CD4-positive, alpha-beta T cell (primary cell): ENCODE measurements at places on chromosomes 4 and X. TPM values are rescaled to one million over a fixed set of nuclear protein-coding genes. Genes with fewer than 3 reads are reported as not detected.

Gene DDX53
- total RNA-seq, result not detected

Gene GSX2
- not detected for total RNA-seq

DNA sequence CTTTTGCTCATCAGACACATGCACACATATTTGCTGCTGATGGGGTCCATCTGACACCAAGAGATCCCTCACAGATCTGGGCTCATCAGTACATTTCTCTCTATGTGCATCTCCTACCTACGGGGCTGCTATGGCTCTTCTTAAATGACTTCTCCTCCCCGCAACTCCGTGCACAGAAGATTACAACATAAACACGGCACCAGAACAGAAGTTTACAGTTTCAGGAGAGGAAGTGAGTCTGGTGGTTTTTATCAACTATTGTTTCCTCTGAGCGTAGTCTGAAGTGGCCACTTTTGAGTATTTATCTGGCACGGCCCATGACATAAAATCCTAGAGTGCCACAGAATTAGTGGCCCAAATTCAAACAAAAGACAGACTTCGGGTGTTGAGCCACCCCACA lies 263.8 kb downstream of the PRDM5 start:
- DNase-seq, result no peak

Gene CT47B1
- total RNA-seq, result not detected

DNA sequence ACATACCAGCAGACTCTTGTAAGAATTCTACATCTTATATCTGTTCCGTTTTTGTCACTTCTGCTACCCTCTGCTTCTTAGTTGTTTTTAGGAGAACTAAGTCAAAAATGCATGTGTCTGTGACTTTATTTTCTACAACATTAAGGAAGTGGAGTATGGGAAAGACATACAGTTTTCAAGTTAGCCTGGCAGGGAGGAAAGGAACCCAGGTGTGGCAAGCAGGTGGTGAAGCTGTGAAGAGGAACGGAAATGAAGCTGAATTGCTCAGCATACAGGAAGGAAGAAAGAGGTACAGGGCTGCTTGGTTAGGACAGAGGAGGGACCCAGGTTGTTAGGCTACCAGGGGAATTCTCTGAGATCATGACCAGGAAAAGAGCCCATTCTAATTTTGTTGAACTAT lies 9.4 kb downstream of the GPRIN3 start:
- DNase-seq, result no peak

DNA sequence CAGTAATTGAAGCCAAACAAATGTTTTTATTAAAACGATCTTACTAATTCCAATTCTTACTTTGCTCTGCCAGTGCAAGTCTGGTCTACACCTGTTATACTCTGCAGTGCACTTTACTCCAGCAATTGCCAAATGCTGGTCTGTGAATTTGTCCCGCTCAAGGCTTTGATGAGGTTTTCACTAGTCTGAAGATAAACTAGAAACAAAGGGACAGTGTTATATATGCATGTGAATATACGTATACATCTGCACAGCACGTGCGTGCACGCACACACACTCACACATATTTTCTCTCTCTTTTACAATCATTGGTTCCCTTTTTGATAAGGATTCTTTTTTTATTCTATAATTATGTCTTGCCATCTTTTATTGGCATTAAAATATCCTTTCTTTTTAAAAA lies 88.5 kb upstream of the LCORL start:
- DNase-seq, result no peak

- DNase-seq, result no peak
These were observed 42.0 kb upstream of the ARSJ start for GRCh38 chr4:114021451-114021850.

GRCh38 chr4:2007804-2008670 lies 737 bp downstream of the NELFA start:
- no peak for DNase-seq

GRCh38 chrX:48617542-48618340 lies 20.4 kb downstream of the WDR13 start:
- DNase-seq, result no peak

Gene RIPPLY1
- not detected for total RNA-seq

DNA sequence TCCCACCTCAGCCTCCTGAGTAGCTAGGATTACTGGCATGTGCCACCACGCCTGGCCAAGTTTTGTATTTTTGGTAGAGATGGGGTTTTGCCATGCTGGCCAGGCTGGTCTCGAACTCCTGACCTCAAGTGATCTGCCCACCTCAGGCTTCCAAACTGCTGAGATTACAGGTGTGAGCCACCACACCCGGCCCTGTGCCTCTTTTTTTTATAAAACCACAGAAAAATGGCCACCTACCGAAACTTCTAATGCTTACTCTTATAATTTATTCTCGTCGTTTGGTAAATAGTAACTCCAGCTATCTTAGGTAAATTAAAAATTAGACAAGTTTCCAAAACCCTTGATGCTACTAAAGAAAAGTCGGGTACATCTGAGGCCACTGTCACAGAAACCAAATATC lies 54.4 kb downstream of the IRF2 start:
- DNase-seq, result no peak

DNA sequence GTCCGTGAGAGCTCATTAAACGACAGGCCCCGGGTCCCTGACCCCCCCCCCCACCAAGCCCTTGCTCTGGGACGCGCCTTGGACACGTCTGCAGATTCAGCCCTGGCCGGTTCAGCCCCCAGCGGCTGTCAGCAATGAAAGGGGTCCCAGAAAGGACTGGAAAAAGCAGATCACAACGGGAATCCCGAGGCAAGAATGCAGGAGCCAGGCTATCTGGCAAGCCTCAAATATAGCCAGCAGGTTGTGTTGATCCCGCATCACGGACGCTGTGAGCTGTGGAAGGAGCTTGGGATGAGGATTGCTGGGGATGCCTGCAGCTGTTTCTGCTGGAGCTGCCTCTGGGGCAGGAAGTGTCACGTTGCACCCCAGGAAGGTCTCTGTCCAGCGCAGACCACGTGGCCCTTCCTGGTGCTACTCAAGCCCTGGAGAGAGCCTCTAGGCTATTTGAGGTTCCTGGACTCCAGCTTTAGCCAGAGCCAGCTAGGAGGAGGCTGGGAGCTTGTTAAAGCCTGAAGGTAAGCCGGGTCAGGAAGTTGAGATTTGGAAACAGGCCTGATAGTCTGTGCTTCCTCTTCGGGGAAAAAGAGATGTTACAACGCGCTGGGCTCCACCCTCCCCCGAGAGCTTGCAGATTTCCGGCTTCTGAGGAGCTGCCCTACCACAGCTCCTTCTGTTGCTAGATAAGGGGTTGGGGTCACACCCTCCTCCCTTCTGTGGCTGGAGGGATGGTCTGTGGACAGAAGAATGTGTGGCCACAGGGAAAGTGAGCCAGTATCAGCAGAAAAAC lies 19.3 kb upstream of the CSF2RA start:
- peak; percentile 75 for DNase-seq

GRCh38 chrX:101210630-101211029 lies 9.0 kb upstream of the DRP2 start:
- DNase-seq, result no peak

DNA sequence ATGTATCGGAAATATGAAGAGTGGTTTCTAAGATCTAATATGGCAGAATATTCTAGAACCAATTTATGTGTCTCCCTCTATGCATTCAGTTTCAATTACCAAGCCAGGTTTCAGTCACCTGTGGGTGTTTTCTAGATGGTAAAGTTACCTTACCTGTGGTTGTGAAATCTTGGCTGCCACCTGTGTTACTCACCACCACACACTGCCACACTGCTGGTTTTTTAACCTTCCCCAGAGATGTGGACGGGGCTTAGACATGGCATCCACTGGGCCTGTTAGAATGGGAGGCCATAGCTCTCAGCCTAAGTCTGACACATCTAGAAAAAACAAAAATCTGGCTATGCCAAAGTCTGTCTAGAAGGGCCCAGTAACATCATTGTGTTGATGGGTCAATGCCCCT lies 896.5 kb upstream of the PABPC4L start:
- no peak for DNase-seq

- DNase-seq, result no peak
These were observed 24.0 kb upstream of the SPARCL1 start for GRCh38 chr4:87553182-87553581.

GRCh38 chrX:139077281-139078250 lies 366.0 kb upstream of the FGF13 start:
- DNase-seq, result no peak

DNA sequence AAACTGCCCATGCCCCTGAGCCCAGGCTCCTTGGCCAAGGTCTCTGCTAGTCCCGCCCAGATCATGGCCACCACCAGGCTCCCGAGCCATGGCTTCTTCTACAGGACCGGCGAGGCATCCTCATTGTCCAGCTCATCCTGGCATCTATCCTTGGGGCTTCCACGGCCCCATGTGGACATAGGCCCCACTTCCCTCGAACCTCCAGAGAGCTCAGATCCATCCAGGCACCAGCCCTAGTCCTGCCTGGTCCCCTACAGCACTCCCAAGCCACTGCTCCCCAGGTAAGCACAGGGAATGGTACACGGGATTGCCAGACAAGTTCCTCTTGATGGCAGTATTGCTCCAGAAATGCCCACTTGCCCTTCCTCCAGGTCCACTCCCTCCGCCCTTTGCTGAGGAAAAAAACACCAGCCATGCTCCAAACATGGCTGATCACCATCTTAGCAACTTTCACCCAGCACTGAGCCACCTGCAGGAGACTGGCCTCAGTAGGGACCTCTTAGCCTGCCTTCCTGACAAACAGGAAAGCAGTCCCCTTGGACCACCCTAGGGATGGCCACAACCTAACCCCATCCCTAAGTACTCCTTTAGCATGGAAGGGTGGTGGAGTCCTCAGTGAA lies 272.1 kb upstream of the AGTR2 start:
- DNase-seq, result no peak

- no peak for DNase-seq
These were observed 42.3 kb downstream of the RASL11B start for GRCh38 chr4:52904421-52904820.

Gene PSAPL1
- total RNA-seq, result not detected

DNA sequence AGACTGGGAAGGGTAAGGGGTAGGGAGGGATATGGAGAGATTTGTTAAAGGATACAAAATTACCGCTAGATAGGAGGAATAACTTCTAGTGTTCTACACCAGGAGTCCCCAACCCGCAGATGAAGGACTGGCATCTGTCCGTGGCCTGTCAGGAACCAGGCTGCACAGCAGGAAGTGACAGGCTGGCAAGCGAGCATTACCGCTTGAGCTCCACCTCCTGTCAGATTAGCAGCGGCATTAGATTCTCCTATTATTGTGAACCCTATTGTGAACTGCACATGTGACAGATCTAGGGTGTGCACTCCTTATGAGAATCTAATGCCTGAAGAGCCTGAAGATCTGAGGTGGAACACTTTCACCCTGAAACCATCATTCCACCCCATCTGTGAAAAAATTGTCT lies 27.9 kb upstream of the BBS7 start:
- peak; percentile 1 for DNase-seq

DNA sequence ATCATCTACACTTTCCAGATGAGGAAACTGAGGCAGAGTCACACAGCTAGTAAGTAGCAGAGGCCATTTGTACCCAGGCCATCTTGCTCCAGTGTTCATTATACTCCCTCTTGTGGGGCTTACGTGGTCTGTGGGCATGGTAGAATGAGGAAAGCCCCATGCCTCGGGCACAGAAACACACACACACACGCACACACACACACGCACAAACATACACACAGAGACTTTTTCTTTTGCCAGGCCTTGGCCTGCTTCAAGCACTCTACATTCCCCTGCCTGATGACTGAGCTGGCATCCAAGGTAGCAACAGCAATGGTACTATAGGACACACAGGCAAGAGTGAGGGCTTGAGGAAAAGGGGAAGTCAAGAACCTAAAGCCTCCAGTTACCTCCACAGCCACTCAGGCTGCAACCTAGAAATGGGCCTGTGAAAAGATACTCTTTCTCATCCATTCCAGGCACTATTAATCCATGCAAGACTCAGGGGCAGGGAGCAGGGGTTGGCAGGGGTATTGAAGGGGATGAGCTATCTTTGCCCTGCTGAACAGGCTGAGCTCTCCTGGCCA lies 43.6 kb downstream of the STARD8 start:
- DNase-seq, result no peak

- DNase-seq, result no peak
These were observed 102.8 kb downstream of the GLUD2 start for GRCh38 chrX:121150217-121150616.

DNA sequence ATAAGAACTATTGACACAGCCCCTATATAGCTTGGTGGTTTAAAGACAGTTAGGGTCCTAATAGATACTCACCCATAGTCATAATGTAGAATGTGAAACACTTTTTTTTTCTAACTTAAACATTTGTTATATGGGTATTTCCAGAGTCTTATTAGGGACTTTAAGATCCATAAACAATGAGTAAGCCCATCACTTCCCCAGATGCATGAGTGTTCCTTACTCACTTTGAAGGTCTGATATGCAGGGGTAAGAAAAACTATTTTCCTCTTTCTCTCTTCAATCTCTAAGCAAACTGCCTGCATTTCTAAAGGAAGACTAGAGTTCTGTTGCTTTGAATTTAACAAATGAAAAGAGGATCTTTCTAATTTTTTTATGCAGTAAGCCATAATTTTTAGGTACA lies 443.6 kb upstream of the PITX2 start:
- DNase-seq, result no peak

Gene MAGEC2
- not detected for total RNA-seq

Gene DGKK
- total RNA-seq, result not detected

DNA sequence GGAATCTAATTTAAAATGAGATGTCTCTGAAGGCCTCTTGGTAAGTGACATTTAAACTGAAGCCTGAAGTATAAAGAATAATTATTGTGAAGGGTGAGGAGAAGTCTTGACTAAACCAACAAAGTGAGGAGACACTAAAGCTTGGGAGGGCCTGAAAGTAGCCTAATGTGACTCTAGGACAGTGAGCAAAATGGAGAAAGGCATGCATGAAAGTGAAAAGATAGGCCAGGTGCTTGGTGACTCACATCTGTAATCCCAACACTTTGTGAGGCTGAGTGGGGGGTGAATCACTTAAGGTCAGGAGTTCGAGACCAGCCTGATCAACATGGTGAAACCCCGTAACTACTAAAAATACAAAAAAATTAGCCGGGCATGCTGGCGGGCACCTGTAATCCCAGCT lies 46.9 kb upstream of the SMARCAD1 start:
- DNase-seq, result no peak

Gene TEX13C
- not detected for total RNA-seq

Gene RPA4
- not detected for total RNA-seq

- DNase-seq, result no peak
These were observed 107.3 kb downstream of the JADE1 start for GRCh38 chr4:128916832-128917231.

- no peak for DNase-seq
These were observed 65.2 kb upstream of the TENT5D start for GRCh38 chrX:80354966-80355465.

Gene FHDC1
- total RNA-seq, result 0.03 TPM

Gene FGA
- total RNA-seq, result not detected

DNA sequence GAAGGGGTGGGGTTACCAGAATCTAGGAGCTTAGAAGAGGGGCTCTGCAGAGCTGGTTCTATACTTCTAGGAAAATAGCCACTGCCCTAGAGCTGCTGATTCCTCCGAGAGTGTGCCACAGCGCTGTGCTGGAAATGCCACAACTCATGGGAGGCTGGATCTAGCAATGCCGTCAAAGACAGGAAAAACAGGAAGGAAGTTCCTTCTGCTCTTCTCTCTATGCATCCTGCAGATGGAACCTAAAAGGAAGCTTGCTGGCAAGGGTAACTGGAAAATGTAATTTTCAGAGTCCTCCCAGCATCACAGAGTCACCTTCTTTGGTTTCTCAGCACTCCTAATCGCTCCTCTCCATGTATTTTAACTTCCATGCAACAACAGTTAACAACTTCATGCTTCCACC lies 121.2 kb upstream of the TLL1 start:
- DNase-seq, result no peak
